ENCODE measurements at places on chromosomes 12 and 14. TPM values are rescaled to one million over a fixed set of nuclear protein-coding genes. Genes with fewer than 3 reads are reported as not detected.

The MIP gene
- total RNA-seq = under 0.01 TPM

The OR11H12 gene
- not detected for total RNA-seq

The ARHGEF40 gene
- total RNA-seq = 5.8 TPM

The RFX4 gene
- not detected for total RNA-seq

All from lung microvascular endothelial cell (primary cell).